ENCODE measurements at places on chromosomes 11 and 22. TPM values are rescaled to one million over a fixed set of nuclear protein-coding genes. Genes with fewer than 3 reads are reported as not detected.

The GPR152 gene
- not detected for total RNA-seq

The CDC42BPG gene
- 0.06 TPM for total RNA-seq

The OR52L1 gene
- not detected for total RNA-seq

The PHOX2A gene
- total RNA-seq = not detected

The TYR gene
- not detected for total RNA-seq

The IL10RA gene
- total RNA-seq = not detected

The TMPRSS4 gene
- total RNA-seq = not detected

The MEI1 gene
- total RNA-seq = 0.24 TPM

The OR52N4 gene
- total RNA-seq = not detected

The POTEH gene
- total RNA-seq = not detected

- no peak overlapping the region for H3K27ac ChIP-seq
- H3K27me3 ChIP-seq = peaks cover 3% of the 10 kb centered on the region
- no peak for DNase-seq
- H3K4me3 ChIP-seq = no peak overlapping the region
- no peaks in the 10 kb centered on the region for H3K36me3 ChIP-seq
Measured at GRCh38 chr11:88623531-88623930, 286.0 kb upstream of the CTSC start.

DNA sequence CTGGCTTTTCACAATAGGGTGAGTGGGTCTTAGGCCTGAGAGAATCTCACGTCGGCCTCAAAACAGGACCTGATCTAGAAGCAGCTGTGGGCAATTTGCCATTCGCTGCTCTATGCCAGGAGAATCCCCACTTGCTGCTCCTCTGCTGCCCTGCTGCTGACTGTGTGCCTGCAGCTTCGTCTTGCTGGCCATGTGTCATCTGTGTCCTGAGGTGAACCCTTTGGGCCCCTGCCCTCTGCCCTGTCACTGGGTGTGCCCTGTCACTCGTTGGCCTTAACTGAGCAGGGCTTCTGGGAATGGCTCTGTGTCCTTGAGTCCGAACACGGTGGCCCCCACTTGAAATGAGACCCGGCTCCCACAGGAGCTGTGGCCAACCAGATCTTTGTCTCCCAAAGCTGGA, 6.2 kb downstream of the NAA40 start:
- H3K36me3 ChIP-seq = peaks cover 9% of the 10 kb centered on the region
- H3K4me1 ChIP-seq = peaks cover 40% of the 10 kb centered on the region
- H3K27me3 ChIP-seq = peaks cover 2% of the 10 kb centered on the region
- no peak for DNase-seq
- no peak overlapping the region for H3K4me3 ChIP-seq

- no peaks in the 10 kb centered on the region for H3K4me1 ChIP-seq
- no peak overlapping the region for H3K27ac ChIP-seq
- H3K27me3 ChIP-seq = no peaks in the 10 kb centered on the region
Measured at GRCh38 chr11:30855383-30856006, 269.3 kb upstream of the MPPED2 start.

DNA sequence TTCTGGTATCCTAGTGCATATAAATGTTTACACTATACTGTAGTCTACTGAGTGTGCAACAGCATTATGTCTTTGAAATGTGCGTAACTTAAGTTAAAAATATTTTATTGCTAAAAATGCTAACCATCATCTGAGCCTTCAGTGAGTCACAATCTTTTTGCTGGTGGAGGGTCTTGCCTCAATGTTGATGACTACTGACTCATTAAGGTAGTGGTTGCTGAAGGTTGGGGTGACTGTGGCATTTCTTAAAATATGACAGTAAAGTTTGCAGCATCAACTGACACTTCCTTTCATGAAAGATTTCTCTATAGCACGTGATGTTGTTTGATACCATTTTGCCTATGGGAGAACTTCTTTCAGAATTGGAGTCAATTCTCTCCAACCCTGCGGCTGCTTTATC, 8.5 kb upstream of the CREBZF start:
- peaks cover 5% of the 10 kb centered on the region for H3K36me3 ChIP-seq
- H3K27ac ChIP-seq = no peak overlapping the region
- H3K4me3 ChIP-seq = no peak overlapping the region
- DNase-seq = no peak

DNA sequence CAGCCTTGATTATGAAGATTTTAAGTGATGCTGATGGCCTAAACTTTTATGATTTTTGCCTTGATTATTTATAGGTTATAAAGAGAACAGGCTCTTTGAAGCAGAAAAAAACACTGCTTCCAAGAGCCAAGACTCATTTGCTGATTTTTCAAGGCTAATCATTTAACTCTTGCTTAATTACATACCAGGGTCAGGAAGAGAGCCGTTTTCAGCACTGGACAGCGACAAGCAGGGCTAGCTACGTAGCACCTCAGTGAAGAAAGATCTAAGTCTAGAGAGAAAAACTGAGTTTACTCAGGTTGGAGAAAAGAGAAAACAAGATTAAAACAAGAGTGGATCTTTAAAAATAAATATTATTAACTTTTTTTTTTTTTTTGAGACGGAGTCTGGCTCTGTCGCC, 615.4 kb upstream of the B3GAT1 start:
- no peaks in the 10 kb centered on the region for H3K4me1 ChIP-seq
- no peaks in the 10 kb centered on the region for H3K36me3 ChIP-seq
- no peak overlapping the region for H3K4me3 ChIP-seq
- H3K27me3 ChIP-seq = no peaks in the 10 kb centered on the region

DNA sequence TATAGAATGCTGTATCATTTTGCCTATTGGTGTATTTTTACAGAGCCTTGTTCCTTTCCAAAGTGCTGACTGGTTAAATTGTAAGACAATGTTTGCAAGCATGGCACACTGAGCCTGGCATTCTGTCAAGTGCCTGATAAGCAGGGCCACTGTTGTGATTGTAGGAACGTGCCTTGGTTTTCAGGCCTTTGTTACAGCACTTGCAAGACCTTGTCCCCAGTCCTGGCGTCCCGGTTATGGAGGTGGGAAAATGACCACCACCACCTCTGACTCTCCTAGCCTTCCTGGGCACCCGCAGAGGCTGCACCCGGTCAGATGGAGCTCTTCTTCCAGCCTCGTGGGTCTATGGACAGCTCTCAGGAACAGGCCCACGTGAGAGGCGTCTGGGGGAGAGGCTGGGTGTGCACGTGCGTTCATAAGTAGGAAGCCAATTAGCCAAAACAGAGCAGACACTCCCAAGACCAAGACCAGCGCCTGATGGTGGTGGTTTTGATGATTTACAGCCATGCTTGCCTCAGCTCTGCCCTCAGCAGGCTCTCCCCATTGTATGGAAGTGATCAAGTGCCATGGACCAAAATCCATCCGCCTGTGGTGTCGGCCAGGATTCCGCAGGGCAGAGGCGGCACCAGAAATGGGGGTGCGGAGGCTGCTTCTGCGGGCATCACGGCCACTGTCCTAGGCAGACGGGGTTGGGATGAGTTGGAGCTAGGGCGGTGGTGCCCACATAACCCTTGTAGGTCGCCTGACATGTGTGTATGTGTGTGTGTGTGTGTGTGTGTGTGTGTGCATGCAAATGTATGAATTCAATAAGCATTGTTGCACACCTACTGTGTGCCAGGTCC, 89.8 kb downstream of the RTL6 start:
- no peaks in the 10 kb centered on the region for H3K36me3 ChIP-seq
- no peak for DNase-seq
- H3K4me3 ChIP-seq = no peak overlapping the region
- peaks cover 34% of the 10 kb centered on the region for H3K27me3 ChIP-seq
- H3K4me1 ChIP-seq = no peaks in the 10 kb centered on the region

DNA sequence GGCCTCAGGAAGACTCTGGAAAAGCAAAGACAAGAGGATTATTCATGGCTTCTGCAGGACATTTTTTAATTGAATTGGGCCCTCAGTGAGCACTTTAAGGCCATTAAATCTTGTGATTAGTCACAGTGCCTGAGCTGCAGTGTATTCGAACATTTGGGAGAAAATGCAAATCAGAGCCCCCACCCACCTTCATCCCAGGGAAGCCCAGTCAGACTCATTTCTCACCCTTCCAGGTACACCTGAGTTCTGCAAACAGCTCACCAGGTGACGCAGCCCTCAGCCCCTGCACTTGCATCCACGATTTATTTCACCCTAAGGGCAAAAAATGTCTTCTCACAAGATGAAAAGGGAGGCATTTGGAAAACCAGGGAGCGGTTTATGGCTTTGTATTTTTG, 128.7 kb downstream of the MPPED1 start:
- H3K4me1 ChIP-seq = no peaks in the 10 kb centered on the region
- no peaks in the 10 kb centered on the region for H3K27me3 ChIP-seq
- no peak for DNase-seq
- no peak overlapping the region for H3K4me3 ChIP-seq

GRCh38 chr11:125376856-125377255, 119.2 kb downstream of the FEZ1 start:
- H3K4me1 ChIP-seq = no peaks in the 10 kb centered on the region
- H3K4me3 ChIP-seq = no peak overlapping the region
- peaks cover 55% of the 10 kb centered on the region for H3K27me3 ChIP-seq
- H3K36me3 ChIP-seq = no peaks in the 10 kb centered on the region
- H3K27ac ChIP-seq = no peak overlapping the region
- no peak for DNase-seq

DNA sequence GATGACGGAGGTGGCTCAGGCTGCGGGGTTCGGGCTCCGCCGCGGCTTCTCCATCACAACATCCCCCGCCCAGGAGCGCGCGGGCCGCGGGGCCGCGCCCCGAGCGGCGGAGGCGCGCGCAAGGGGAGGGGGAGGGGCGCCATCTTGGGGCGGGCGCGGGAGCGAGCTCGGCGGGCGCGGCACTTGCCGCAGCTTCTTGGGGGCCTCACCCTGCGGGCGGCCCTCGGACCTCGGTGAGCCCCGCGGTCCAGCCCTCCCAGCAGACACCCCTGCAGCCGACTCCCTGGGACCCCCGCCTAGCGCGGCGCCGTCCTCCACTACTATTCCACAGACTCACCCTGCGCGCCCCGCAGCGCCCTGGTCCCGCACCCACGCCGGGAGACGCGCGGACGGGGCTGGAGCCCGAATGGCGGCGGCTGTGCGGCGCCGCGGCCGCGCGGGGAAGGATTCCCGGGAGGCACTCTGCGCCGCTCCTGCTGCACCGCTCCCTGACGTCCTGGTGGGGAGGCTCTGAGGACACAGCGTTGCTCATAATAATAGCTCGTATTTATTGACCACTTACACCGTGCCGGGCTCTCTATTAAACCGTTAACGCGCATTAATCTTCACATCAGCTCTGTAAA, at the start of gene APBB1:
TSS of gene APBB1 (minus strand) at position 86 of the 623 bp plus-strand sequence. CDS start 7,747 bp downstream, outside the sequence.
- peak within 1 kb of the TSS; percentile 83 for H3K4me3 ChIP-seq
- H3K4me1 ChIP-seq = peaks cover 7% of the 10 kb centered on the region
- no peaks in the 10 kb centered on the region for H3K36me3 ChIP-seq
- H3K27me3 ChIP-seq = peaks cover 9% of the 10 kb centered on the region
- no peak within 1 kb of the TSS for H3K27ac ChIP-seq

DNA sequence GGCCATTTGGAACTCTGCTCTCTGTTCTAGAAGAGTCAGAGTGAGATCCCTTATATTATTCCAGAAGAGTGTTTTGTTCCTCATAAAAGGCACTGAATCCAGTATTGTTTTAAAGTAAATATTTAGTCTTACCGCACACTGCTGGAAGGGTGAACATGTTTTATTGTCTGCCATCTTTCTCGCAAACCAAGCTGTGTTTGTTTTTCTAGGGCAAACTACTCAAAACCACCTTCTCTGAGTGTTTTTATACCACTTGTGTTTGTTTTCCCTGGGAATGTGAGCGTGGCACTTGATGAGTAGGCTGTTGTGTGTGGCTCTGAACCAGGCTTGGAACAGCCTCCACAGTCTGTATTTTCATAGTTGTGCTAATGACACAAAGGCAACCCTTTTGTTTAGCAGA, 89.8 kb downstream of the DBX1 start:
- H3K36me3 ChIP-seq = peaks cover 50% of the 10 kb centered on the region
- no peak overlapping the region for H3K27ac ChIP-seq
- no peak for DNase-seq
- no peak overlapping the region for H3K4me3 ChIP-seq

GRCh38 chr11:100550912-100551632, 136.0 kb upstream of the ARHGAP42 start:
- DNase-seq = no peak
- H3K27ac ChIP-seq = no peak overlapping the region
- H3K36me3 ChIP-seq = no peaks in the 10 kb centered on the region
- no peaks in the 10 kb centered on the region for H3K4me1 ChIP-seq

- H3K4me3 ChIP-seq = peak overlapping the region; percentile 25
- no peaks in the 10 kb centered on the region for H3K27me3 ChIP-seq
- H3K36me3 ChIP-seq = no peaks in the 10 kb centered on the region
- peak overlapping the region; percentile 83 for H3K27ac ChIP-seq
- DNase-seq = peak; percentile 67
Measured at GRCh38 chr11:2355000-2355644, 22.0 kb upstream of the CD81 start.

- no peak overlapping the region for H3K27ac ChIP-seq
- no peak overlapping the region for H3K4me3 ChIP-seq
- peaks cover 42% of the 10 kb centered on the region for H3K27me3 ChIP-seq
- DNase-seq = no peak
- no peaks in the 10 kb centered on the region for H3K36me3 ChIP-seq
Measured at GRCh38 chr11:45664376-45665205, 831 bp downstream of the CHST1 start.

GRCh38 chr22:38397189-38398085, 57.6 kb downstream of the KCNJ4 start:
- peaks cover 32% of the 10 kb centered on the region for H3K4me1 ChIP-seq
- peak overlapping the region; percentile 53 for H3K27ac ChIP-seq
- H3K4me3 ChIP-seq = peak overlapping the region; percentile 85
- peaks cover 8% of the 10 kb centered on the region for H3K27me3 ChIP-seq

DNA sequence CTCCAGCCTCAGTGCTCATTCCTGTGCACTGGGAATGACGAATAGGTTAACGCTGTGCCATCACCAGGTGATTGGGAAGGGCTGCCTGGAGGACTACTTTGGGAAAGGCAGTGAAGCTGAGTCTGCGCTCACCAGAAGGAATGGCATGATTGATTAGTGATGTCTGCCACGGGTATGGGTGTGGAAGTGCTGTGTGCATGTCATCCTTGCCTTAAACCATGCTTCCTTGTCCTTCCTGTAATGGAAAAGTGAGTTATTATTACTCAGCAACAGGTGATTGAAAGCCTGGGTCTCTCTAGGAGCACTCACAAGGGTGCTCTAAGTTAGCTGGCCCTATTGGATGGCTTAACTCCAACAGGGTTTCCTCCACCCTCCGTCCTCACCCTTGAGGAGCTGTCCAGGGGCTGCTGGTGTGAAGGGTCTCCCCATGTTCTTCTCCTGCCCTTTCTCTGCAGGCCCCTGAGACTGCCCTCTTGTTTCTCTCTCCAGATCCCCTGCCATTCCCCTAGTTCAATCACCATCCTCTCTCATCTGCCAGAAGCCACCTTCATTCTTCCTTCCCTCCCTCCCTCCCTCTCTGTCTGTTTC, 121.9 kb upstream of the NECTIN1 start:
- no peaks in the 10 kb centered on the region for H3K36me3 ChIP-seq
- peaks cover 27% of the 10 kb centered on the region for H3K27me3 ChIP-seq
- no peak overlapping the region for H3K27ac ChIP-seq
- H3K4me1 ChIP-seq = no peaks in the 10 kb centered on the region
- no peak overlapping the region for H3K4me3 ChIP-seq
- no peak for DNase-seq

- H3K4me1 ChIP-seq = peaks cover 90% of the 10 kb centered on the region
- peak overlapping the region; percentile 24 for H3K4me3 ChIP-seq
- H3K27ac ChIP-seq = peak overlapping the region; percentile 89
Measured at GRCh38 chr11:27913650-27914049, 194.3 kb downstream of the KIF18A start.

- H3K27me3 ChIP-seq = no peaks in the 10 kb centered on the region
- H3K4me3 ChIP-seq = no peak overlapping the region
- no peaks in the 10 kb centered on the region for H3K36me3 ChIP-seq
- H3K4me1 ChIP-seq = peaks cover 25% of the 10 kb centered on the region
- no peak overlapping the region for H3K27ac ChIP-seq
Measured at GRCh38 chr11:79406376-79406775, 34.5 kb downstream of the TENM4 start.

- no peaks in the 10 kb centered on the region for H3K36me3 ChIP-seq
- no peak overlapping the region for H3K27ac ChIP-seq
- peaks cover 9% of the 10 kb centered on the region for H3K4me1 ChIP-seq
- no peak for DNase-seq
- H3K27me3 ChIP-seq = peaks cover 12% of the 10 kb centered on the region
Measured at GRCh38 chr11:75264971-75265370, 24.4 kb downstream of the TPBGL start.
